ENCODE measurements at places on chromosomes 4 and X. TPM values are rescaled to one million over a fixed set of nuclear protein-coding genes. Genes with fewer than 3 reads are reported as not detected.

PRAF2 gene
- total RNA-seq, result 11.8 TPM

TRAPPC2 gene
- total RNA-seq, result 12.5 TPM

RBM46 gene
- total RNA-seq, result not detected

DMP1 gene
- total RNA-seq, result not detected

MAGEA2B gene
- total RNA-seq, result not detected

MSX1 gene
- 21.0 TPM for total RNA-seq

PIR gene
- 53.2 TPM for total RNA-seq

AREG gene
- total RNA-seq, result 0.74 TPM

F8A2 gene
- not detected for total RNA-seq

JADE3 gene
- 5.2 TPM for total RNA-seq

PFKFB1 gene
- not detected for total RNA-seq

PTTG2 gene
- not detected for total RNA-seq

SPANXN3 gene
- total RNA-seq, result not detected

GPAT3 gene
- total RNA-seq, result 4.5 TPM

ADGRG2 gene
- total RNA-seq, result not detected

GAGE12F gene
- not detected for total RNA-seq

UGT2B10 gene
- total RNA-seq, result not detected

COX7B2 gene
- total RNA-seq, result not detected

ATP8A1 gene
- total RNA-seq, result 4.0 TPM

ADGRG4 gene
- 0.10 TPM for total RNA-seq

CHST7 gene
- total RNA-seq, result 37.3 TPM

FAM184B gene
- not detected for total RNA-seq

C4orf36 gene
- 0.49 TPM for total RNA-seq

ERVMER34-1 gene
- not detected for total RNA-seq

TCEANC gene
- total RNA-seq, result 0.40 TPM

JCHAIN gene
- not detected for total RNA-seq

TMLHE gene
- total RNA-seq, result 6.4 TPM

GCNA gene
- 0.25 TPM for total RNA-seq

CDS1 gene
- under 0.01 TPM for total RNA-seq

FUNDC2 gene
- 35.7 TPM for total RNA-seq

CFAP99 gene
- total RNA-seq, result not detected

SHISA3 gene
- total RNA-seq, result 14.3 TPM

ETDB gene
- not detected for total RNA-seq

NOX1 gene
- total RNA-seq, result not detected

H2BW1 gene
- not detected for total RNA-seq

CT83 gene
- not detected for total RNA-seq

FAM156B gene
- total RNA-seq, result 9.1 TPM

CT47C1 gene
- not detected for total RNA-seq

USP17L19 gene
- total RNA-seq, result not detected

HSFX2 gene
- not detected for total RNA-seq

Measured in mammary microvascular endothelial cell (primary cell).